ENCODE measurements at places on chromosomes 1 and 21.

DNA sequence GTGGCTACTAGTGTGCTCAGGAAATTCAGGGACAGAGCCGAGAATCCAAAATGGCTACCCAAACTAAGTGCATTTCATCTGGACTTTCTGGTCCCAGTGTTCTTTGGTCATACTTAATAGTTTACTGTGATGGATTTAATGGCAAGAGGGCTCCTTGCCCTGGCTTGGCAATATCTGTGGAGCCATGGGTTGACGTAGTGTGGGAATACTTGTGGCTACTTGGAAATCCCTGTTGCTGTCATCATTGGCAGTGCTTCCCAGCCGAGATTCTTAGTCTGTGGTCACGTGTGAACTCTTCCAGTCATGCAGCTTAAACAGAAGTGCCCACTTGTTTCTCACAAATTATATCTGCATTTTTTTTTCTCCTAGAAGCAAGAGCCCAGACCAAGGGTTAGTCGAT lies 198.9 kb downstream of the HS2ST1 start:
- no peak for DNase-seq

DNA sequence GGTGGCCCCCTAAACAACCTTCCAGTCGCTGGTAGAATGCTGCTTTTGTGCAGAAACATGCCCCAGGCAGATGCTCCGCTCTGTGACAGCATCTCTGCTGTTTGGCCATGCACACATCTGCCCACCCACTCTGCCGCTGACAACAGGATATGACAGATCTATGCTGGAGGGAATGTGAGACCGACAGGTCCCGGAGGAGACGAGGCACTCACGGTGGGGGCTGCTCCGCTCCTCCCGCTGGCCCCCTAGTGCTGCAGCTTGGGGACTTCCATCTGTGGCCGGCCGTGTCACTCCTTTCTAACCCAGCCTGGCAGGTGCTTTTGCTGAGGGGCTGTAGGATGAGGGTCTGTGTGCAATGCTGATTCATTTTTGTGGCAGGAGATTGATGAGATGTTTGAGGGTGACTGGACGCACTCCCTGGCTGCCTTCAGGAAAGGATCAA lies 49.1 kb upstream of the DMRTB1 start:
- no peak for DNase-seq

- no peak for DNase-seq
Observed at GRCh38 chr1:184672013-184672726, 82.5 kb downstream of the EDEM3 start.

DNA sequence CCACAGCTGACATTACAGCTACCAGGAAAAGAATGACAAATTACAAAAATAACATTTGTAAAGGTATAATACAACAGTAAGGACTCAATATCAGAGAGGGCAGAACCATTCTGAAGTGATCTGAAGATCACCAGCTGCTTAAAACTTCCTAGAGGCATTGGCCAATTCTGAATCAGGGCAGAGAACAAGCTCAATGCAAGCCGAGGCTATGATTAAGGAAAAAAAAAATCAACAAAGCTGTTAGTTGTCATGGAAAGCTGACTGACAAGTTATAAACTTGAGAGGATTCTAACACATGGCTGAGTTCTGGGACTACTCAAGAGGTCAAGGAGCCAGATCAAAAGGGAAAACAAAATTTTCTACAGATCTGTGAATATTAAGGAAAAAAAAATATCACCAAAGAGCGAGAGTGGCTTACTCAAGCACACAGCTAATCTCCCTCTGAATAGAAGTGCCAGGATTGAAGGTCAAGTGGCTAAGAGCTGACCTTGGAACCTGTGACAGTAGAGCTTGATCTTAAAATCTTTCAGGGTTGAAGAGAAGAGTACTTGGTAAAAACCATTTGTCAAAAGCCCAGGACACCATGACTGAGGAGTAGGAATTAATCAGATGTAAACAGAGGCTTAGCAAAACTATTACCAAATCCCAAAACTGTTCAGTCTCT lies 383.4 kb downstream of the USP25 start:
- no peak for DNase-seq

GRCh38 chr1:147492207-147492606 lies 49.1 kb upstream of the BCL9 start:
- DNase-seq: no peak

- no peak for DNase-seq
Observed at GRCh38 chr1:91589437-91589836, 88.8 kb downstream of the CDC7 start.

GRCh38 chr1:213325482-213325881 lies 274.4 kb downstream of the RPS6KC1 start:
- DNase-seq: no peak

GRCh38 chr1:1086911-1087341 lies 12.8 kb upstream of the RNF223 start:
- DNase-seq: no peak

GRCh38 chr1:60428127-60428526 lies 354.6 kb upstream of the C1orf87 start:
- peak; percentile 31 for DNase-seq

GRCh38 chr1:2801535-2802291 lies at the start of gene TTC34:
Gene TTC34 (minus strand): TSS chr1:2801693. CDS start chr1:2800827, 866 bp downstream.
- no peak for DNase-seq

GRCh38 chr1:1461721-1462317 lies 9.7 kb upstream of the ATAD3B start:
- no peak for DNase-seq

DNA sequence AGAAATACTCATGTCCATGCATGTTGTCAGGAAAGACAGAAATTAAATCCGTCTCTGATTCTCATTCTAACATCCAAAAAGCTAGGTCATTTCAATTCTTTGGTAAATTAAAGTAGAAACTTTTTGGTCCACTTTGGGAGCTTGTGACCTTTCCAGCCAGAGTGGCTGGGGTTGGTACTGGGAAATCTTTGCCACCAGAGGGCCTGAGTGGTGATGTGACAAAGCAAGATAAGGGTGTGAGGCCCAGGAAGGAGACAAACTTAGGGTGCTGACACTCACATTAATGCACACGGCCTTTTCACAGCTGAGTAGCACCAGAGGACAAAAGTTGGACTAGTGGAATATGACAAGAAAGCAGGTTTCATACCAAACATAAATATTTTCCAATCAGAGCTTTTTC lies 144.3 kb downstream of the DNM3 start:
- no peak for DNase-seq

GRCh38 chr1:175894581-175894980 lies 151.2 kb upstream of the TNR start:
- DNase-seq: no peak
